ENCODE measurements at places on chromosomes 1 and 21.
A peak's percentile ranks its signal among the peaks of the same experiment; 100 is the strongest.

GRCh38 chr1:86650065-86650464 lies 54.3 kb upstream of the SH3GLB1 start:
- no peak for DNase-seq

DNA sequence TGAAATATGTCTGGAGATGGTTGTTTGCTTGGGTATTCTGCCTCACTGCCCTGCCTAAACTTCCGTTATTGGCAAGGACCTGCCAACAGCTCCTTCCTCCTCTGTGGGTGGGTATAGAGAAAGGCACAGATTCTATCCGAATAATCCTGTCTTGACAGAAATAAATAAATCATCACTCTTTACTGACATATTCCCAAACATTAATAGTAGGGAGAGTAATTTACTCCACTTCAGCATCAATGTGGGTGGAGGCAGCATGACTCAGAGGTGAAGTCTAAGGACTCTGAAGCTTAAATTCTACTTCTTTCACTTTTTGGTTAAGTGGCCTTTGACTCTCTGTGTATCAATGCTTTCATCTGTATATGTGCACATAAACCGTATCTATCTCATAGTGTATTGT lies 2.9 kb downstream of the CD84 start:
- DNase-seq, result no peak

DNA sequence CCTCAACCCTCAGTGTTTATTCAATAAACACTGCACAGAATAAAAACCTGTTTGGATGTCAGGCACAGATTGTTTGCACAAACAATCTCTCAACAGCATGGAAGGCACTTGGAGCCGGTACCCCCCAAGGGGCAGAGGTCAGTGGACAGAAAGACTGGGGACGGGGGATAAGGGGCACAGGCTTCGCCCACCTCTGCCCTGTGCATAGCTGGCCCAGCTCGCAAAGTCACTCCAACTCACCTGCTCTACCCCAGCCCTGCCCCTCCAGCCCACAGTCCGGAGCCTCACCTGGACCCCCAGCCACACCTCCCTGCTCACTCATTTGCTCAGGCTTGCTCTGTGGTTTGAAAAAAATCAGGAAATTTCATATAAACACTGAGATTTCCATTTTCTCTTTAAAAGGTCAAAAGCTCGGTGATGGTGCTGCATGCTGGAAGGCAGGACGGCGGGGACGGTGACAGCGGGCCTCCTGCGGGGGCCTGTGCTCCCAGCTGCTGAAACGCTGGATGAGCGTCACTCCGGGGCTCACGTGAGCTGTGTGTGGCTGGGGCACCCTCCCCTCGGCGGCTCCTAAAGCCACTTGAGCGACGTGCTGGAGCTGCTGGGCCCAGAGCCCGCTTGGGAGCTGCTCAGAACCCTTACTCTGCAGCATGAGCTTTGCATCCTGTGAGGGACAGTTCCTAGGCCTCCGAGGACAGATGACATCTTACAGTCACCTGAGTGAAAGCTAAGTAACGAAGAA lies 54.5 kb downstream of the PRDM15 start:
- no peak for DNase-seq

DNA sequence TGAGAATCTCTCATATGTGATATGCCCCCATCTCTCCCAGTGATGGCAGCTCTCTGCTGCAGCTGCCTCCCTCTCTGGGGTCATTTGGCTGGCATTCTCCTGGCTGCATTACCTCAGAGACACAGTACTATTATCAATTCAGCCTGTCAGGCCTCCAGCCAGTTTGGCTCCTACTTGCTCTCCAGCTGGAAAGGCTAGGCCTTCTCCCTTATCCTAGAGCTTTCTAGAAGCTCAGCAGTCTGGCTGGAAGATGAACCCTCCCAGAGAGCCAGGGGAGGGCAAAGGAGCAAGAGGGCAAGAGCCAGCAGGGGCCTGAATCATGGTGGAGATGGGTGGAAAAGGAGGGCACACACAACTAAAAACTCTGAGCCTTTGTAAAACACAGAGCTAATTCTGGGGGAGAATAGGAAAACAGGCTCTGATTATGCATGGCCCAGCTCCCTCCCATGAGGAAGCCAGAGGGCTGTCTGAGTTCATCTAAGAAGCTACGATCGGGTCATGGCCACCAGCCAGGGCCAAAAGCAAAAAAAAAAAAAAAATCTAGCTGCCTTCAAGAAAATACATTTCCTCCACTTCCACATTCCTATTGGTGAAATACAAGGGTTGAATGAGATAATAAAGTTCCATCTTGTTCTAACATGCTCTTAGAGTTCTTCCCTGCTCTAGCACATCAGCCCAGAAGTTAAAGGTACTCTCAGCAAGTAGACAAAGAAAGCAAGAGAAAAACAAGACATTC lies 8.8 kb downstream of the LAMB3 start:
- DNase-seq, result no peak

- DNase-seq, result peak; percentile 39
Observed at GRCh38 chr1:27137544-27138075, 17.3 kb downstream of the SLC9A1 start.

DNA sequence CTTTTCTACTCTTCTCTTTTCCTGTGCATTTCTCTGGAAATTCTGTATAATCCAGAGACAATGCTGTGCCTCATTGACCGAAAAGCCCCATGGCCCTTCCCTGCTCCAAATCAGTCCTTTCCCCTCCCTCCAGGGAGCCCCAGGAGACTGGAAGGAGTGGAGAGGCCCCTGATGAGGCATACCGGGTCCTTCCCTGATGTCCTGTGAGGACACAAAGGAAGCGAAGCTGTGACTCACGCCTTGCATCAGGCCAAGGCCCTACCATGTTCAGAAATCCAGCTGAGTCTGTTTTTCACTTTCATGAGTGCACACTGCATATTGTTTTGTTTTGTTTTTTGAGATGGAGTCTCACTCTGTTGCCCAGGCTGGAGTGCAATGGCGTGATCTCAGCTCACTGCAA lies 38.7 kb upstream of the BECN2 start:
- DNase-seq, result no peak

DNA sequence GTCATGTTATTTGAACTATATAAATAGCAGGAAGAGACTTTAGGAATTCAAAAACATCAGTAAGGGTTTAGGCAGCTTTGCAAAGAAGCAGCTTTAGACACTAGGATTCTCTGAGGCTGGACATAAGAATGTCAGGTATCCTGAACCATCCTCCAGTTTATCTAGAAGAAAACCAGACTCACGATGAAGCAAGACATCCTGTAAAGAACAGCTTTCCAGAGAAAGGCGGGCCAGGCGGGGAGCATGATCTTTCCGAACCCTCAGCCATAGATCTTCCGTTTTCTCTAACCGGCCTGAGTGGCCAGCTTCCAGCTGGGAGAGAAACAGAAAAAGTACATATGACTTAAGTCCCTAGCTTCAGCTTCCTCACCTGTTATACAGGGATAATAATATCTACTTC lies 39.3 kb upstream of the RBBP5 start:
- DNase-seq, result no peak

GRCh38 chr1:169681140-169681539 lies 30.3 kb downstream of the SELL start:
- DNase-seq, result no peak

- DNase-seq, result no peak
Observed at GRCh38 chr1:56034847-56035481, 544.4 kb downstream of the PLPP3 start.

- no peak for DNase-seq
Observed at GRCh38 chr1:54781023-54781723, 16.9 kb upstream of the PARS2 start.

- no peak for DNase-seq
Observed at GRCh38 chr1:201288765-201289164, 5.5 kb downstream of the PKP1 start.

GRCh38 chr1:168360151-168361021 lies 79.7 kb downstream of the TBX19 start:
- no peak for DNase-seq

- no peak for DNase-seq
Observed at GRCh38 chr1:174190691-174191199, 31.4 kb downstream of the RABGAP1L start.

DNA sequence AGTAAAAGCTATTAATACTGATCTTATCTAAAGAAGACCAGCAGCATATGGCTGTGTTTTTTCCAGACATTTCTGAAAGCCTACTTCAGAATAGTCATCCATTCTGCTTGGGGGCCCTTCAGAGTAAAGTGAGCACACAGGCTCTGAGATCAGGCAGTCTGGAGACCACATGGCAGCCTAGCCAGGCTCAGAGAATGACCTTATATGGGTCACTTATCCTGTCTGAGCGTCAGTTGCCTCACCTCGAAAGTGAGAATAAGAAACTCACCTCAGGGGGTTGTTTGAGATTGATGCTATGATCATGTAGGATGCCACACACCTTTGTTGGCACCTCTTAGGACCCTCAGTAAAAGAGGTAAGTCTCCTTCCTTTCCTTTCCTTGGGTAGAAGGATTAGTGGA lies 270.4 kb downstream of the GRIK1 start:
- no peak for DNase-seq

DNA sequence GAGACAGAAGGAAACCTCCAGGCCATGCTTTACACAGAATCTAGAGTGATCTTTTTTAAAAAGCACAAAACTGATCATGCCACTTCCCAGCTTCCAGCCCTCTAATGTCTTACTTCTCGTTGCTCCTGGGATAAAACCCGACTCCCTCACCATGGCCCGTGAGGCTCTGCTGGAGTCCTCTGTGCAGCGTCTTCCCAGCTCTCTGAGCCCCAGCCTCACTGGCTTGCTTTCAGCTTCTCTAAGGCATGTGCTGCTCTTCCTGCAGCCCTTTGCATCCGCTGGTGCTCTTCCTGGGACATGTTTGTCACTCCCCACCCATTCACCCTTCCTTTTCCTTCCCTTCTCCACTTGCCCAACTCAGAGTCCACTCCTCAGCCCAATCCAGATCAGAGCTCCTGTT lies 184.1 kb downstream of the AK5 start:
- no peak for DNase-seq

DNA sequence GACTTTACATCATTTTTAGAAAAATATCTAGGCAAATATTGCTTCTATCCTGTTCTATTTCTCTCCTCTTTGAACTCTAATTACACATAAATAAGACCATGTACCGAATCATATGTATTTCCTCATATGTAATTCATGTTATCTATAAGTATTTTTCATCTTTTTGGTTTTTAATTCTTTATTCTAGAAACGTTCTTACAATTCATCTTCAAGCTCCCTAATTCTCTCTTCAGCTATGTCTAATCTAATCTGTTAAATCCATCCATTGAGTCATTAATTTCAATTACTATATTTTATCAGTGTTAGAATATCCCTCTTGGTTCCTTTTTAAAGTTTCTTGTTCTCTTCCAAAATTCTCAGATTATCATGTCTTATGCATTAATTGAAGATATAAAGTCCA lies 61.8 kb downstream of the DUSP10 start:
- DNase-seq, result no peak

GRCh38 chr1:23402286-23403037 lies 22.1 kb downstream of the TCEA3 start:
- DNase-seq, result no peak

GRCh38 chr1:14958249-14959058 lies 195.1 kb upstream of the TMEM51 start:
- DNase-seq, result no peak

- no peak for DNase-seq
Observed at GRCh38 chr1:115114308-115114707, 25.0 kb upstream of the TSPAN2 start.

- no peak for DNase-seq
Observed at GRCh38 chr1:58264462-58264861, 282.1 kb downstream of the OMA1 start.

DNA sequence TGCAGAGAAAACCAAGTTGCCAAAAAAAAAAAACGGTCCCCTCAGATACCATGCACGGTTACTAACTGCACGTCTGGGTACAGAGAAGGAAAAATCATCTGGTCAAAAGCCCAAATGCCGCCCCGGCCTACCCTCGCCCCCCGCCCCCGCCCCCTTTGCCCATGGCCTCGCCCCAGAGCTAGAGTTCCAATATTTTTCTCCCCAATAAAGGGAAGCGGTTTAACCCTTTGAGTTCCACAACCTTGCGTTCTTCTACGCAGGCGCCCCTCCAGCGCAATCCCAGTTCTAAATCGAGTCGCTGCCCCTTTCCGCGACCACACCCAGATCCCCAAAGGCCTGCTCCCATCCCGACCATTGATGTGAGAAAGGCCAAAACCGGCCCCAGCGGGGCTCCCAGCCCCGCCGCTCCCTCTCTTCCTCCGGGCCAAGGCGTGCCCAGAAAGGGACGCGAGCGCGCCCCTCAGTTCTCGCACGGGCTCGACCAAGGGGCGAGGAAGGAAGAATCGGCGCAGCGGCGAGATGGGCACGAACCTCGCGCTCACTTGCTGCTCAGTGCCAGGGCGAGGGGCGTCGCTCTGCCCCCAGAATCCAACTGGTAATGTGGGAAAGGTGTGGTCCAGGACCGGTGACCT lies 797 bp downstream of the WDR47 start:
- no peak for DNase-seq

- DNase-seq, result no peak
Observed at GRCh38 chr1:2378956-2379732, 12.2 kb downstream of the MORN1 start.

- no peak for DNase-seq
Observed at GRCh38 chr21:41251961-41252642, 64.5 kb upstream of the FAM3B start.

DNA sequence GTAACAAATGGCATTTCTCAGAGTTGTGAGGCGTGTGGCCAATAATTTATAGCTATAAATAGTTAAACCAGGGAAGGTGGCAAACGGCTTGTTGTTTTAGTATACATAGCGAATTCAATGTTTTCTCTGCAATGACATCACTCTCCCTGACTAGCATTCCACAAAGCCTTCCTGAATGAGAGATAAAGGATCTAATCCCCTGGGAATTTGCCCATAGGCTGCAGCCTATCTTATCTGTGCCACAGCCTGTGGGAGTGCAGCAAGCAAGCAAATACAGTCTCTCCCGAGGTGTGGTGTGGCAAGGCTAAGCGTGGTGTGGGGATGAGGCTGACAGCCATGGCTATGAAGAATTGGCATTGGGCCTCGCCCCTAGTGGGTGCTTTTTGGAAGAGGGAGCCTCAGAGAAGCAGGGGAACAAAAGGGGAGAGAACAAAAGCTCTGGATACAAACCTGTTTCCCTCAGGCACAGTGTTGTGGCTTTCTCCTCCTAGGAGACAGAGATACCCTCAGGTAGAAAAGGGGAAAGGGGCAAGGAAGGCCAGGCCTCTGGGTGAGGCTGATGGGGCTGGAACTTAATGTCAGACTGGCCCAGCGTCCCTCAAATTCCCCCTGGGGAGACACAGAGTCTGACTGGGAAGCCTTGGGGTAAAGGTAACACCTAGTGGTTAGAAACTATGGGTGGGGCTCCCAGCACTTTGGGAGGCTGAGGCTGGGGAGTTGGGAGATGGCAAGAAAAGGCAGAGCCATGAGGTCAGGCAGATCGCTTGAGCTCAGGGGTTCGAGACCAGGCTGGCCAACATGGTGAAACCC lies 8.9 kb downstream of the TAGLN2 start:
- no peak for DNase-seq
